ENCODE measurements at places on chromosomes 7 and 10.

DNA sequence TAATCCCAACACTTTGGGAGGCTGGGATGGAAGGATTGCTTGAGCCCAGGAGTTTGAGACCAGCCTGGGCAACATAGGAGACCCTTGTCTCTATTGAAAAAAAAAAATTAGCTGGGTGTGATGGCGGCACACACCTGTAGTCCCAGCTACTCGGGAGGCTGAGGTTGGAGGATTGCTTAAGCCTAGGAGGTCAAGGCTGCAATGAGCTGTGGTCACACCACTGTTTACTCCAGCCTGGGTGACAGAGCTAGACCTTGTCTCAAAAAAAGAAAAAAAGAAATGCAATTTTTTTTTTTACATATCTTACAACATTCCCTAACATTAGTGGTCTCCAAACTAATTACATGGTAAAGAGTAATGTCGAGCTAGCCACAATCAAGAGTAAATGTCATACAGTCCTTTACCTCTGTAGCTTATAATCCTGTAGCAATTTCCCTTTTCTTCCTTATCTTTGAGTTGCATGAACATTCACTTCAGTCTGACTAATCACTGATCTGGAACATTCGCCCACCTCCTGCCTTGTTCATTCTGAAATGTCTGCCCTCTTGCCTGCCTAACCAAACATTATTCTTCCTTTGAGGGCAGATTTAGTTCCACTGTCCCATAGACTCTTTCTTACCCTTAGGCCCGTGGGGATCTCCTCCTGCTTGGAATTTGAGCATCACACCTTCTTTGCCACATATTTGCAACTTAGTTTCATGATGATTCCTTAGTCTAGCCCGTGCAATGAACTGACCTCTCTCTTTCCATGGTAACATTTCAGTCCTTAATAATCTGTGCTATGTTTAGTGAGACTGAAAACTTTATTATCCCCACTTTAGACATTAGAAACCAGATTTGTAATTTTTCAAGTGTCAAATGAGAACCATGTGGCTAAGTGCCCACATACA lies 4.8 kb upstream of the VCL start:
- DNase-seq, result no peak

DNA sequence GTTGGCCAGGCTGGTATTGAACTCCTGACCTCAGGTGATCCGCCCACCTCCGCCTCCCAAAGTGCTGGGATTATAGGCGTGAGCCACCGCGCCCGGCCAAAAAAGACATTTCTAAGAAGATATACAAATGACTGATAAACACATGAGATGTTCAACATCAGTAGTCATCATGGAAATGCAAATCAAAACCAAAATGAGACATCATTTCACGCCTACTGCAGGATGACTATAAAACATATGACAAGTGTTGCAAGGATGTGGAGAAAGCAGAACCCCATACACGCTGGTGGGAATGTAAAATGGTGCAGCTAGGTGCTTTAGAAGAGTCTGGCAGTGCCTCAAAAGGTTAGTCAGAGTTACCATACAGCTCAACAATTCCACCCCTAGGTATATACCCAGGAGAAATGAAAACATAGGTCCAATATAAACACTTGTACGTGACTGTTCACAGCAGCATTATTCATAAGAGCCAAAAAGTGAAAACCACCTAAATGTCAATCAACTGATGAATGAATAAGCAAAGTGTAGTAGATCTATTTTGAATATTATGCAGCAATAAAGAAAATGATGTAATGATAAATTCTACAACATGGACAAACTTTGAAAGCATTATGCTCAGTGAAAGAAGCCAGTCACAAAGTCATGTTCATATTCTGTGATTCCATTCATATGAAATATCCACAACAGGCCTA lies 24.5 kb downstream of the TMEM209 start:
- no peak for DNase-seq

DNA sequence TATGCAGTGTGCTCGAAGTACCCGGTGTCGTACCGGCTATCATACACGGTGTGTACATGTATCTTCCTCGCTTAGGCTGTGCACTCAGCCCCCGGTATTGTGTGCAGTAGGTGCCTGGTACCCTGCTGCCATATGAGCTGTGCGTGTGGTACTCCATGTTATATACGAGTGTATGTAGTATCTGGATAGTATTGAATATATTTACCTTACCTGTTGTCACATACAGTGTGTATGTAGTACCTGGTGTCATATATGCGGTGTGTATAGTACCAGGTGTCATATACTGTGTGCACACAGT lies 1.2 kb downstream of the ZMYND11 start:
- DNase-seq, result no peak

- DNase-seq, result no peak
Measured at GRCh38 chr7:81725812-81726127, 44.1 kb downstream of the HGF start.

DNA sequence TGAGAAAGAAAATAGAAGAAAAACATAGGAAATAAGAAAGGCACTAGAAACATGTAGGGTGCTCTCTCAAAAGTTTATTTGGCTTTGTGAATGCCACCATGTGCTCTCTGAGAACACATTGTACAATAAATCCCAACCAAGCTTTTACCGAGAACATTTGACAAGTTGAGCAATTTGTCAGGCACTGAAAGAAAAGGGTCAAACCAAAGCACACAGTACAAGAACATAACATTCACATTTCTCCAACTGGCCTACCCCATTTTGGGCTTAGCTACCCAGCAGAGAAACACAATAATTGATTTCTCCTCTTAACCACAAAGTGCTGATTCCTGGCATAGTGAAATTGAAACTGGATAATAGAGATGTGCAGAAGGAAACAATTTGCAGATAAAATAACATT lies 69.2 kb upstream of the SLC39A12 start:
- no peak for DNase-seq

Measured in CD4-positive, alpha-beta T cell treated with Interferon alpha-2 for 1 hour (primary cell).